ENCODE measurements at places on chromosomes 16 and 17.

- DNase-seq = no peak
Measured at GRCh38 chr16:20300312-20301097, 26.8 kb downstream of the GP2 start.

DNA sequence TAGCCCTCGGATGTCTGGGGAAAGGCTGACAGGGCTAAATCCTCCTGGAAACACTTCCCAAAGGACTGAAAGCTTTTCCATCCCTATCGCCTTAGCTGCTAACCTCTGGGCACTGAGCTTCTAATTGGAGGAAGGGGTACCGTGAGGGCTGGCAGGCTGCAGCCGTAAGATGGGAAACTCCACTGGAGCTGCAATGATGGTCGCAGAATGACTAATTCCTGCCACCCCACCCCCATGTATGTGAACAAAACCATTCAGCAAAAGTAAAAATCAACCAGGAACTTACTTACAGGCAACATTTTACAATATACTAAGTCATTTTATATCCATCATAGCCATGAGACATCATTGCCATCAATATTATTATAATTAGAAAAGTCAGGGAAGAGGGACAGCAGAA is 133.3 kb downstream of the ABCC12 start:
- no peak for DNase-seq

DNA sequence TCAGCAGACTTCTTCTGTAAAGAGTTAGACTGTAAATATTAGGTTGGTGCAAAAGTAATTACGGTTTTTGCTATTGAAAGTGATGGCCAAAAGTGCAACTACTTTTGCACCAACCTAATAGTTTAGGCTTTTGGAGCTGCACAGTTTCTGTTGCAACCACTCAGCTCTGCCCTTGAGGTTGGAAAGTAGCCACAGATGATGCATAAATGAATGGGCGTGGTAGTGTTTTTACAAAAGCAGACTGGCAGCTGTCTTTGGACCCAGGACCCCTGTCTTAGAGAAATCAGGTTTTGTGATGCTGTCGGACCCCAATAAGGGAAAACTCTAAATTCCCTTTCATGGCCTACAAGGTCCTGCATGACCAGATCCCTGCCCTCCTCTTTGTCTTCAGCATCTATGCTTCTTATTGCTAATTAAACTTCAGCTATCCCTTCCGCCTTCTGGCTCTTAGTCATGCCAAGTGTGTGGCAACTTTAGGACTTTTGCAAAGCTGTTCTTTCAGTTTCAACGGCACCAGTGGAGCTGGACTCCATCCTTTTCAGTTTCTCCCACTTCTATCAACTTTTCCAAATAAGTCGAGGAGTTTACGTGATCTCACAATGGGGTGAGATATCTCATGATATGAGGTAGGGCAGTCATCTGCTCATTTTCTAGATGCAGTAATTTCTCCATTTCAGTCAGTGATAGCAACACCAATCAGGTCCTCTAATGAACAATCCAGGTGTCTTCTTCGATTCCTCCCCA is 232.3 kb downstream of the XYLT1 start:
- DNase-seq = no peak

DNA sequence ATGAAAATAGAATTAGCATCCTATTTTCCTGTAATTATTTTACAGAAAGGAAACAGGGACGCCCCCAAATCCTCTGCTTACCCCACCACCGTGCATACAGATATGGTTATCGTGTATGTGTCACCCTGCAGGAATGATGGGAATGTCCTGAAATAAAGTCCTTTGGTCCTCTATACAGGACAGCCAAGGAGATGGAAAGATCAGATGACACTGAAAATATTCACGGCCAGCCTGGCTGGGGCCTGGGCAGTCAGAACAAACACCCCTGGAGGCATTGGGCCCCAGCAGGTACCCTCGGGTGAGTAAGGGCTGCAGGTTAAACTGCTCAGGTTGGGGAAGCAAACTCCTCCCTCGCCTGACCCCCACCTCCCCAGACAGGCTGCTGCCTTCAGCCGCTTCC is 368.0 kb downstream of the FOXL1 start:
- no peak for DNase-seq

DNA sequence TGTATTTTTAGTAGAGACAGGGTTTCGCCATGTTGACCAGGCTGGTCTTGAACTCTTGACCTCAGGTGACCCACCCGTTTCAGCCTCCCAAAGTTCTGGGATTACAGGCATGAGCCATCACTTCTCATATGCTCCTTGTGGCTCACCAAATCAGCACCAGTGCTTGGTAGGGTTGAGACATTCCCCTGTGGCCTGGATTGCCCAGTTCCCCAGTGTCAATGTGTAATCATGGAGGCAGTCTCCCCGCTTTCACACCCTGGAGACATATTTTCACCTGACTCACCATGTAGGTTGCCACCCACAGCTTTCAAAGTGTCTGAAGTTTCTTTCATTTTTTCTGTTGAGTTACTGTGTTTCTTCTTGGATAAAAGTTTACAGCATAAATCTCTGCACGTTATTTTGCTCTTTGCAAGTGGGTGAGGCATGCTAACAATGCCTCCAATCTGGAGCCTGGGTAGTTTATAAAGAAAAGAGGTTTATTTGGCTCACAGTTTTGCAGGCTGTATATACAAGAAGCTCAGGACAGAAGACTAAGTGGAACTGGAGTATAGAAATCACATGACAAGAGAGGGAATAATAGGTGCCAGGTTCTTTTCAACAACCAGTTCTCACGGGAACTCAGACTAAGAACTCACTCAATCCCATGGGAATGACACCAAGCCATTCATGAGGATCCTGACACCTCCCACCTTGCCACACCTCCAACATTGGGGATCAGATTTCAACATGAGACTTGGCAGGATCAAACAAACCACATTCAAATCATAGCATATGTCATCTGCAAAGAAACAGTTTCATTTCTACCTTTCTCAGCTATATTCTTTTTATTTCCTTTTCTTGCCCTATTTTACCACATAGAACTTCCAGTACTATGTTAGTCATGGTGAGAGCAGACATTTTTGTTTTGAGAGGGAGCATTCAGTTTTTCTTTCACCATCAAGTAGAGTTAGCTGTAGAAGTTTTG is 113.2 kb downstream of the PHKB start:
- DNase-seq = no peak

GRCh38 chr17:83187782-83188311 is 108.4 kb downstream of the METRNL start:
- no peak for DNase-seq

GRCh38 chr16:57986196-57986595 is 14.3 kb downstream of the ZNF319 start:
- DNase-seq = no peak

GRCh38 chr17:38401459-38401858 is 26.8 kb upstream of the ARHGAP23 start:
- no peak for DNase-seq

DNA sequence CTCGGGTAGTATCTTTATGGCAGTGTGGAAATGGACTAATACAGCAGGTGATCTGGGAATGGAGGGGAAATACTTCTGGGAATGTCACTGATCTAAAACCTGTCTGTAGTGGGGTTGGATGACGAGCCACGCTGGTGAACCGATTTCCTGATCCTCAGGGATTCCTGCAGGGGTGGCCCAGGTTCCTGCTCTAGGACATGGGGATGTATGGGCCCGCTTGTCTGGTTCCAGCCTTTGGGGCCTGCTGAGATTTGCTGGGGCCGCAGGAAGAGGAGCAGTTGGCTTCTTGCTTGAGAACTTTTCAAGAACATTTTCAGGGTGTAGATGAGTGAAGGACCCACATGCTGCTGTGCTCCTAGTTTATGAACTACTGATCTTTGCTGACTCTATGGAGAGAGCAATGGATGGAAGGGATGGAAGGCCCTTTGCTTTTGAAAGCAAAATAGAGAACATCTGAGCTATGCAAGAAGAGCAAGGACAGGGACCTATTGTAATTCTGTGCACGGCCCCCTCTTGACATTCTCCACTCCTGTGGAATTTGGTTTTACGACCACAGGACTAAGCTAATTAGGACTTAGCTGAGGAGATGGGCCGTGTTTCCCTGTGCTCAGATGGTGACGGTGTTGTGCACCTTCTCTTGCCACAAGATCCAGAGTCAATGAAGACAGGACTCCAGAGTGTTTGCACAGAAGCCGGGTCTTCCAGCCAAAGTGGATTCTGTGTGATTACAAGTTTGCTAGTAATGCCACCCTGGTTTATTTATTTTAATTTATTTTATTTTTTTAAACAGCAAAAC is 90.5 kb downstream of the SEC14L1 start:
- DNase-seq = no peak

DNA sequence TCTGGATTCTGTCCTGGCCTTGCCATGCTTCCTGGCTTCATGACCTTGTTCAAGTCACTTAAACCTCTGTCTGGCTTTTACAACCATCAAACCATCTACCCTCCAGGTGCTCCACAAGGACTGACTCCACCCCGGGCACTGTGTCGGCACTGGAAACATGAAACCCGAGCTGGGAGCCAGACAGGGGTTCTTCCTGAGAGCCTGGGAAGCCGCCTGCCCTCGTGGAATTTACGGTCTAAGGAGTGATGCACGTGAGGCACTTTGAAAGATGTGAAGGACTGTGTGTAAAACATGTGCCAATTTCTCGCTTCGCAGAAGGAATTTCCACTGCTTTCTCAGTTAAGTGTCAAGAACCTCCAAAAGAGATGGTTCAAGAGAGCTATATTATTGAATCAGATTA is 11.6 kb downstream of the CDK5R1 start:
- no peak for DNase-seq

DNA sequence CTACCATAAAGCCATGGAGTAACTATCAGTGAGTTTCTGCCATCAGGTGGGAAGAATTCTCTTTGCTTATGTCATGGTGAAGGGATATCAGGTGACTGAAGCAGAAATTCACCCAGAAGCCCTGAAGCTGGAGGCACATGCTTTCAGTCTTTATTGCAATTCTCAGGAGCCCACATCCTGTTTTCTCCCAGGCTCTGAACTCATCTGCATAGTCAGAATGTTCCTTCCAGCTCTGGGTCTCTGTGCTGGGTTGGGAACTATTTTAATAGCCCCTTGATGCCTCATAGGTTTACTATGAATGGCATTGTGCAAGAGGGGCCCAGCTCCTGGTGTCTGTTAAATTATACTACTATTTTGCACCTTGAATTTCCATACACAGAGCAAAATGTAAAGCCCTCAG is 198.4 kb upstream of the SOX9 start:
- no peak for DNase-seq

DNA sequence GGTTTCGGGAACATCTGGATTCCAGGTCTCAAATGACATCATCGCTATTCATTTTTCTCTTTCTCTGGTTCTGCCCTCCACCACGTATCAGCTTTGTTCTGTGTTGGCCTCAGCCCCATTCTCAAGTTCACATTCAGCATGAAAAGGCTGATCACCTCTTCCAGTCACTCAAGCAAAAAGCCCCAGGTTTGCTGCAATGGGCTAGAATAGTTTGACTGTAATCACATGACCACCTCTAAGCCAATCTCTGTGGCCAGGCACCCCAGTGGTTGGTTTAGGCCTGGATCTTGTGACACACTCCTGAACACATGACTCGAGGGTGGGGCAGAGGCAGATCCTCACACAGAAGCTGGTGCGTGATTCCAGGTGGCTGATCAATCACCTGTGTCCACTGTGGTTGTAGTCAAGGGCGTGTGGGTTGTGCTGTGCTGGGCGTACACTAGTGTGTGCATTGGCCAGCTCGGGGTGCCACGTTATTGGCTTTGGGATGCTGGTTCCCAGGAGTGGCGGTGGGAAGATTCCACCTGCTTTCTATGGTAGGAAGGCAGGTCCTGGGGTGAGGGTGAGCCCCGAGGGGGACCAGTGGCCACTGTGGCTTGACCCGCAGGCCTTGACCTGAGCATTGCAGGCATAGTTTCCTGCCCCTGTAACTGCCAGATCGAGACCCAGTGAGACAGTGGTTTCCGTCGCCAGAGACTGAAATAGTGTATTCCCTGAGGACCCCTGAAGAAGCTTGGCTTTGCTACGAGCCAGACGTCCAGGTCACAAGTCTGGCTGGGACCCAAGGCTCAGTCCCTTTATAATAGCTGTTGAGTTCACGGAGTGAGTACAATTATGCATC is 12.0 kb downstream of the EEF2K start:
- DNase-seq = no peak

DNA sequence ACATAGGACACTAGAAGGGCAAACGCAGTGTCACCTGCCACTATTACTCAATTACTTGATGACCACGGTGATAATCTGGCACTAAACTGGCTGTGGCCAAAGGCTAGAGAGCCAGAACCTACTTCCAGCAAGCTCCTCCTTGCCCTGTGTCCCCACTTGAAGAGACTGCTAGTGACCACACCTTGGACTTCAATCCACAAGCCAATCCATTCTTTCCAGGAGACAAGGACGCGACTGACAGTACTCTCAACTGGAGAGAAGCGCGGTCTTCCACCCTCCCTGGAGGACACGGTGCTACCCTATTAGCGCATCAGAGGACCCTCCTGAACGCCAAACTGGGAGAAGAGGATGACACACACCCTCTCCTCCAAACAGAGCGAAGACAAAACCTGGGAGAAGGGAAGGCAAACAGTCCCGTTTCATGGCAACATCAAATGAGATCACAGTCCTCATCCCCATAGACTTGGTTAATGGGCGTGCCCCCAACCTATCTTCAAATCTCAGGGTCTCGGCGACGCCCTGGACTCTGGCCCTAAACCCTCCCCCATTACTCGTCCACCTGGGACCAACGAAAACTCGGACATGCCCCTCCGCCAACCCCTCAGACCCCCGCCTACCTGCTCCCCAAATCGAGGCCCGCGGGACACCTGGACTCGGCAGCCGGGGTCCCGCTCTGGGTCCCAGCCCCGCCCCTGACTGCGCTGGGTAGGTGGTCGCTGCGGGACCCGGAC is 508 bp downstream of the FLCN start:
- DNase-seq = no peak

- no peak for DNase-seq
Measured at GRCh38 chr16:2482249-2482648, 7.3 kb downstream of the TBC1D24 start.

- DNase-seq = no peak
Measured at GRCh38 chr16:27639561-27640276, 89.8 kb downstream of the KATNIP start.

- no peak for DNase-seq
Measured at GRCh38 chr17:50198026-50198669, 3.3 kb downstream of the COL1A1 start.

- DNase-seq = no peak
Measured at GRCh38 chr17:40203131-40203530, 16.0 kb upstream of the WIPF2 start.

GRCh38 chr16:77037696-77038347 is 153.2 kb upstream of the MON1B start:
- DNase-seq = no peak

GRCh38 chr16:7334801-7335560 is 2.3 kb downstream of the RBFOX1 start:
- no peak for DNase-seq

- DNase-seq = no peak
Measured at GRCh38 chr17:10984220-10984619, 146.3 kb upstream of the PIRT start.

- DNase-seq = no peak
Measured at GRCh38 chr16:28162326-28162877, 49.4 kb downstream of the XPO6 start.

DNA sequence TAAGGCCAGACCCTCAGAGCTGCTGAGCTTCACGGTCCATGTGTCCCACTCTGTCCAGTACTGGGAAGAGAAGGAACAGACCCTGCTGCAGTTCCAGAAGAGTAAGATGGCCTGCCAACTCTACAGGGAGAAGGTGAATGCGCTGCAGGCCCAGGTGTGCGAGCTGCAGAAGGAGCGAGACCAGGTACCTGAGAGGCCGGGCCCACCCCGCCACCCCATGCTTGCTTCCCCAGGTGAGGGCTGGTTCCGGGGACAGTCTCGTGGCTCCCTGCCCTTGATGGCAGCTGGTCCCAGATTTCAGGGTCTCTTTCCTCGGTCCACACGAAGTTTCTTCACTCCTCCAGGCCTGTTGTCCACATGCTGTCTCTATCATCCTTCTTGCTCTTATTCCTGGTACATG is 20.9 kb downstream of the CARD14 start:
- DNase-seq = no peak

- no peak for DNase-seq
Measured at GRCh38 chr17:66386498-66387351, 84.3 kb downstream of the PRKCA start.
